ENCODE measurements at places on chromosomes 1 and 21.
A peak's percentile ranks its signal among the peaks of the same experiment; 100 is the strongest.

DNA sequence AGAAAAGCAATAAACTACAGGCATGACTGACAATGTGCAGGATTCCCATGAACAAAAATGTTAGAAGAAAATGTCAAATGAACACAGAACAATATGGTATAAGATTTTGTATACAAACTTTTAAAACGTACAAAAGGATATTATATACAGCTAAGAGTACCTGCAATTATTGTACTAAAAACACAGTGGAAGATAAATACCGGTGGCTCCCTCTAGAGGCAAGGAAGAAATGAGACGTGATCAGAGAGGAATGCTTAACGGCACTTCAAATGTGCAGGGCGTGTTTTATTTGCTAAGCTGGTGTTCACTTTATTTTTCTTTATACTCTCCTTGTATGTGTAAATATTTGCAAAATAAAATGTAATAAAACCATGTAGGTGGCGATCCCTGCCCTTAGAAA lies 191.8 kb upstream of the SAMSN1 start:
- DNase-seq, result peak; percentile 85

DNA sequence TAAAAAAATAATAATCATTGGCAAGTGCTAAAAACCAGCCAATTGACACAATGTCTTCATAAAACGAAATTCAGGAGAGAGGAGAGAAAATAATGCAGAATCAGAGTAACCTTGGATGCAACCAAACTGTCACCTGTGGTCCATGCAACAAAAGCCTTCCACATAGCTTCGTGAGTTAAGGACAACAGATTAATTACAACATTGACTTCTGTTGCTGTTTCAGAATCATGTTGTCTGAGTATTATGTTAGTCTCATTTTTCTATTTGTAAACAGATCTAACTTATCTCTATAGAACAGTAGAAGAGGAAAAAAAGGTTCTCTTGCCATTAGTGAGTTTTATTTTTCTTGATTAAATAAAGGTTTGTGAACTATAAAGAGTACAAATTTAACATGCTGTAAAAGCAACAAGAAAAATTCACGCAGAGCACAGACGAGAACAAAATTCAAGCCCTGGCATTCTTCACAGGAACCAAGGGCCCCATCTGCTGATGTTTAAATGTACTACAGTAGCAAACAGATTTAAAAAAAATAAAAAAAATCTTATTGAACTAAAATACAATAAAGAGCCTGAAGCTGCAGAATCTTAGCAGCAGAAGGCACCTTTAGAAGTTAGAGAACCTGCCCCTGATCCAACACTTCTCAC lies 381.1 kb upstream of the PKN2 start:
- peak; percentile 13 for DNase-seq

GRCh38 chr1:164670786-164671185 lies 111.8 kb downstream of the PBX1 start:
- DNase-seq, result no peak

DNA sequence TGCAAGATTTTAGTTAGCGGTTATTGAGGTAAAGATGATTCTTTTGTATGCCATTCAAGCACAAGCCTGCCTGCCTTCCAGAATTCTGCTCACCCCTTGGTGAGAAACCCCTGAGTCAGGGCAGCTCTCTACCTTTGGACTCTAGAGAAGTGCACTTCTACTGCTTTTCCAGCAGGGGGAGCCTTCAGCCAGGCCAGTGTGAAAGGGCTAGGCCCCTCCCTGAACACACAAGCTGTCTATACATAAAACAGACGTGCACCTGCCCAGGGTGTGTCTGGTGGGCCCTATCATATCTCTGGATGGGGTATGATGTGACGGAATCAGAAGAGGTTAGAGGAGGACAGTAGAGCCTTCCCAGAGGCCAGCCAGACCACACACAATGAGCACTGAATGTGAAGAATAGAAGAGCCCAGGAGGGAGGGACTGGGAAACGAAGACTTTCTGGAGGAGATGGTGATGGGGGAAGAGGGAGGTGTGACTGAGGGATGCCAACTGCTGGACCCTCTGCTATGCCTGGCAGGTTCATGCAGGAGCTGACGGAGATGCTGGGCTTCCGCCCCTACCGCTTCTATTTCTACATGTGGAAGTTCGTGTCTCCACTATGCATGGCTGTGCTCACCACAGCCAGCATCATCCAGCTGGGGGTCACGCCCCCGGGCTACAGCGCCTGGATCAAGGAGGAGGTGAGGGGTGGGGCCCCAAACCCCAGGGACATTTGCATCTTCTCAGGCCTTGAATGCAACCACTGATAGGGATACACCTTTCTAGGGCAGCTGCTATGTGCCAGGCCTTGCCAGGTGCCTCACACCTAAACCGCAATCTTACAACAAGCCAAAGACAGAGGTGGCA lies 13.0 kb upstream of the KCNC4 start:
- DNase-seq, result peak; percentile 58

- DNase-seq, result peak; percentile 63
These were observed 18.8 kb upstream of the RGS16 start for GRCh38 chr1:182622901-182623528.

- peak; percentile 89 for DNase-seq
These were observed 29.8 kb upstream of the GNPAT start for GRCh38 chr1:231211005-231211857.

DNA sequence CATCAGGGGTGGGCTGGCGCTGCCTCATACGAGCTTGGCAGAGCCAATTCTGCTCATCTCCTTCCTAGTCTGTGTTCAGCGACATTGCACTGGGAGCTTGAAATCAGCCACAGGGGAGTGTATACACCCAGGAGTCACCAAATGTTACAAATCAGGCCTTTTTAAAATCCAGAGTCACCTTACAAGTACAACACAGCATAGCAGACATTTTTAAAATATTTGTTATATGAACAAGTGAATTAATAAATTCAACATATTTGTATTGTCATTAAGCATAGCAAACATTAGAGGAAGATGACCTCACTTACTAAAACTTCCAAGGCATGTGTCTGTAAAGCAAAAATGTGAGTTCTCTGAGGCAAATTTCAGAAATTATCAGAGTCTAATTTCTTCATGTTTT lies 210.0 kb downstream of the HLX start:
- no peak for DNase-seq

DNA sequence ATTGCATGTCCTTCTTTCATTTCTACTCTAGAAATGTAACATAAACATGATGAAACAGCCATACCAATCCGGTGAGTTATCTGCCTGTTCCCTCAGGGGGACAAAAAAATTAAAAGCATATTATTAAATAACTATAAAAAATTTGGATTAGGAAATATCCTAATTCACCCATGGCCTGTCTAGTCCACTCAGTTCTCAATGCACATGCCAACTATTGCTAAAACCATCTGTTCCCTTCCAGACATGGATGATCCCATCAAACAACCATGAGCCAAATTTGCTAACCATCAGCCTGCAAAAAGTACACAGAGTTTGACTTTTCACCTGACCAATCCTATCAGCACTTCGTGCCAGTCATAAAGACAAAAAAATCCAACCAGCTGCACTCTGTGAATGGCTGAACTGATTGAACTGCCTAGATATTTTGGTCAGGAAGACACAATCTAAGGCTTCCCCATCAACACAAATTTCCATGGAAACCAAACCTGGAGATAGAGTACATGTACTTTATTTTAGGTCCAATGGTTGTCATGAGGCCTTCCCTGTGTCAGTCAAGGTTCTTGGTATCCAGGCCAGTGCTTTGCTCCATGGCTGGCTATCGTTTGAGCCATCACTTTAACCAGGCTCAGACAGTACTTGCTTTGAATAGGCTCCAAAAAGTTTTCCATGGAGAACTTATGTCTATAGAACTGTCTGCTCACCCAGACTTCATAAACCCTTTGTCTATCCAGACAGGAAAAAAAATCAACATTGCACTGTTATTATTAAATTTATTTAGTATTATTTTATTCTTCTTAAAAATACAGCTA lies 570.8 kb downstream of the LTN1 start:
- DNase-seq, result no peak

GRCh38 chr1:205458777-205459566 lies 3.1 kb upstream of the BLACAT1 start:
- peak; percentile 41 for DNase-seq
